ENCODE measurements at places on chromosomes 11 and 22.

GRCh38 chr11:70808686-70809375 lies 410.5 kb downstream of the CTTN start:
- no peak for DNase-seq
- H3K4me1 ChIP-seq = no peaks in the 10 kb centered on the region
- peaks cover 11% of the 10 kb centered on the region for H3K27me3 ChIP-seq
- no peaks in the 10 kb centered on the region for H3K36me3 ChIP-seq

DNA sequence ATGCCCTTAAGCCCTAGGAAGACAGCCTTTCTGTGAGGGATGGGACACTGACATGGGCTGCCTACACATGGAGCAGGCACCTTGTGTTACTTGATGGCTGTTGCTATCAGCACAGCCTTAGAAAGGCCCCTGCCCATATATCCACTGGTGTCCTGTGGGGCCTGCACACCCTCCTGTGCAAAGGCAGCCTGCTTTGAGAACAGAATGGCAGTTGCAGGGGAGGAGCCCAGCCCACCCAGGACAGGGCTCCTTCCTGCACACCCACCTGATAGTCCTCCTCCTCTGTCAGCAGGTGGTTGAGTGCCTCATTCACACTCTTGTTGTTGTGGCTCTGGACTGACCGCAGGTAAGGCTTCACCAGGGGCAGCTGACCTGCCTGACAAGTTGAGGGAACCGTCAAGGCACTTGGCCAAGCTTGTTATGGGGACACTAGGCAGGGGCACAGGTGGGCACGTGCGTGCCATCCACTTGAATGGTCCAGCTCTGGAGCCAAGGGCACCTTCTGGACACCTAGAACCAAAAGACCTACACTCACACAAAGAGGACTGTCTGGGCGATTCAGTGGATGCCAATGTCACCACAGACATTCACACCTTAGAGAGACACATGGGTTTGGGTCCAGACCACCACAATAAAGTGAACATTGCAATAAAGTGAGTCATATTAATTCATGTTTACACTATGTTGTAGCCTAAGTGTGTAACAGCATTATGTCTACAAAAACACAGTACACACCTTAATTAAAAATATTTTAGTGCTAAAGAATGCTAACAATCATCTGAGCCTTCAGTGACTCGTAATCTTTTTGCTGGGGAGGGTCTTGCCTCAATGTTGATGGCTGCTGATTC lies 9.4 kb upstream of the SLC25A1 start:
- H3K36me3 ChIP-seq = no peaks in the 10 kb centered on the region
- peaks cover 17% of the 10 kb centered on the region for H3K27me3 ChIP-seq
- DNase-seq = no peak

- H3K27me3 ChIP-seq = peaks cover 52% of the 10 kb centered on the region
- no peaks in the 10 kb centered on the region for H3K36me3 ChIP-seq
- no peak overlapping the region for H3K27ac ChIP-seq
- H3K4me1 ChIP-seq = no peaks in the 10 kb centered on the region
Observed at GRCh38 chr22:28574159-28574788, 105.4 kb downstream of the TTC28 start.

- peaks cover 68% of the 10 kb centered on the region for H3K27me3 ChIP-seq
- peaks cover 15% of the 10 kb centered on the region for H3K4me1 ChIP-seq
- DNase-seq = no peak
- no peaks in the 10 kb centered on the region for H3K36me3 ChIP-seq
Observed at GRCh38 chr11:88507771-88508417, 170.4 kb upstream of the CTSC start.

- no peak for DNase-seq
- peak overlapping the region; percentile 92 for H3K27ac ChIP-seq
- H3K36me3 ChIP-seq = peaks cover 4% of the 10 kb centered on the region
Observed at GRCh38 chr11:125512106-125512505, 16.0 kb upstream of the FEZ1 start.

DNA sequence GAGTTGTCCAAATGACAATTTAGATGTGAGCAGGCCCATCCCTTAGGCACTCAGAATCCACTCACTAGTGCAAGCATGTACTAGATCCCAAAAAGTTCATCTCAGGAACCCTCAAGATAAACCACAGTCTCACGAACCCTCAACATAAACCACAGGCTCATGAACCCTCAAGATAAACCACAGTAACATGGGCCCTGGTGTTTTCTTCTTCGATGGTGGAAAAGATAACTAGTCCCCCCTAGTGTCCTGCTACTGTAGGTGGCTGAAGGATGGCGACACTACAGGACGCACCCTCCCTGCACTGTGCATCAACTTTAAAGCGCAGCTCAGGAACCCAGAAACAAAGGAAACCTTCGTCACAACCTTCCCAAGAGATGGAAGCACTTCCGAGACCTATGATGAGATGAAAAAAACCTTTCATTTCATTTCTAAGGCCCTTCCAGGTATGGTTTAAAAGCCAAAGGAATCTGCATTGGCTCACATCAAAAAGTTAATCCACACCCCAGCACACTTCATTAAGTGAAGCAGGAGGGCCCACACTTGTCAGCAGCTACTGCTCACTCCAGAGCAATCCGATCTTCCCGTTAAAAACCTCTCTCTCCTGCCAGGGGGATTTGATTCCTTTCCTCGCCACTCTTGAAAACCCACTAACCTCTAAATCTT lies 2.4 kb downstream of the LARGE1 start:
- no peak overlapping the region for H3K27ac ChIP-seq
- peaks cover 59% of the 10 kb centered on the region for H3K27me3 ChIP-seq
- peaks cover 7% of the 10 kb centered on the region for H3K4me1 ChIP-seq

DNA sequence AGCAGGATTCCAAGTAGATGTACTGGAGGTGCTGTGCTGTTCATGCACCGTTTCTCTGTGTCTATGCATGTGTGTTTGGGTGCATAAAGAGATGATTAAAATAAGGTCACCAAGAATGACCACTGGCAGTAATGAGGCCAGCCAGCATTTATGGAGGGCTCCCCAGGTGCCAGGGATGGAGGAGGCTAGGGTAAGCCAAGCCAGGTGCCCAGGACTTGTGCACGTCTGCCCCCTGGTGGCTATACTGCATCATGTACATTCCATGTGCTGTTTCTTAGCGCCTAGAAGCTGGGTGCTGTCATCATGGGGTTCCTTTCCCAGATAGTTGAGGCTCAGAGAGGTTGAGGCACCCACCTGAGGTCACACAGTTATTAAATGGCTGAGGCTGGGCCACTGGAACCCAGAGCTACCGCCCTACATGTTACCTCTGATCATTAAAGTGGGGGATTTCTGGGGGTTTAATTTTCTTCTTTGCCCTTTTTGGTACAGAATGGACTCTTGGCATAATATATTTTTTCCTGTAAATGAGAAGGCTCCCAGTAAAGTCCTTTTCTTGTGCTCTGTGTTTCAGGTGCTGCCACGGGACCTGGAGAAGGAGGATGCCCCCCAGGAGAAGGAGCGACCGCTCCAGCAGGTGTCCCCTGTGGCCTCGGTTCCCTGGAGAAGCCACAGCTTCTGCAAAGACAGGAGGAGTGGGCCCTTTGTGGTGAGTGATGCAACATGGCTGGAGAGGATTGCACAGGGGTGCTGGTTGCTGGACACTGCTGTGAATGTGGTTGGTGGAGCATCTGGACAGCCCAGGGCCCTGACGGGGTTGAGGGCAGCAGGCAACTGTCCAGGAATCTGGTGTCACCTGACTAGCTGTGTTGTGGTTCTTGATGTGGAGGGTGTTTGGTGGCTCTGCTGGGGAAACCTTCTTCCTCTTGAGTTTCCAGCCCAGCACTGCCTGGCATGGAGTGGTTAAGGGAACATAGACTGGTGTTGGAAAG lies 96.4 kb downstream of the KIAA1671 start:
- H3K4me3 ChIP-seq = no peak overlapping the region
- H3K27ac ChIP-seq = no peak overlapping the region
- no peaks in the 10 kb centered on the region for H3K27me3 ChIP-seq
- DNase-seq = peak; percentile 49
- peaks cover 4% of the 10 kb centered on the region for H3K36me3 ChIP-seq

DNA sequence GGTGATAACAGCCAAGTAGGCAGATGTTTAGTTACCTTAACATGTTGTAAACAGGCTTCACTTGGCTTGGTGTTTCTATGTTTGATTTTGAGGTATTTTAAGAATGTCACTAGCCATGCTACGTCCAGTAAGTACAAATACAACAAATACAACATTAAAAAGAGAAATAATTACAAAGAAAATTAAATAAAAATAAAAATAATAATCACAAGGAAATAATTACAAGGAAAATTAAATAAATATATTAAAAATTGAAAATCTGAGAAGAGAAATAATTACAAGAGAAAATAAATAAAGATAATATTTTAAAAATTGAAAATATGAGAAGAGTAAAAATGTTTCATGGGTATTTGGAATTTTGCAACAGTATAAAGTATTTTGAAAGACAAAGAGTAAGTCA lies 103.9 kb downstream of the GUCY1A2 start:
- H3K36me3 ChIP-seq = no peaks in the 10 kb centered on the region
- H3K4me3 ChIP-seq = no peak overlapping the region
- no peaks in the 10 kb centered on the region for H3K4me1 ChIP-seq

DNA sequence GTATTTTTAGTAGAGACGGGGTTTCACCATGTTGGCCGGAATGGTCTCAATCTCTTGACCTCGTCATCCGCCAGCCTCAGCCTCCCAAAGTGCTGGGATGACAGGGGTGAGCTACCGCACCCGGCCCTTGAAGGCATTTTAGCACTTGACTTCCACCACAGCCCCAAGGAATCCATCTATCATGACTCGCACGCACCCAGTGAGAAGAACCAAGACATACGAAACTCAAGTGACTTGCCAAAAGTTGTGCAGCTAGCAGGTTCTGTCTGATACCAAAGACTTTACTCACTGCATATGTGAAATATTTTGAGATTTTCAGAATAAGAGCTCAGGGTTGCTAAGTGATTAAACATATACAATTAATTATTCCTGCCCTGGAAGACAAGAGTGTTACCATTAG lies 21.0 kb downstream of the FLI1 start:
- H3K4me1 ChIP-seq = peaks cover 91% of the 10 kb centered on the region
- H3K27me3 ChIP-seq = no peaks in the 10 kb centered on the region
- H3K27ac ChIP-seq = peak overlapping the region; percentile 75
- peak overlapping the region; percentile 36 for H3K4me3 ChIP-seq
- peaks cover 12% of the 10 kb centered on the region for H3K36me3 ChIP-seq

DNA sequence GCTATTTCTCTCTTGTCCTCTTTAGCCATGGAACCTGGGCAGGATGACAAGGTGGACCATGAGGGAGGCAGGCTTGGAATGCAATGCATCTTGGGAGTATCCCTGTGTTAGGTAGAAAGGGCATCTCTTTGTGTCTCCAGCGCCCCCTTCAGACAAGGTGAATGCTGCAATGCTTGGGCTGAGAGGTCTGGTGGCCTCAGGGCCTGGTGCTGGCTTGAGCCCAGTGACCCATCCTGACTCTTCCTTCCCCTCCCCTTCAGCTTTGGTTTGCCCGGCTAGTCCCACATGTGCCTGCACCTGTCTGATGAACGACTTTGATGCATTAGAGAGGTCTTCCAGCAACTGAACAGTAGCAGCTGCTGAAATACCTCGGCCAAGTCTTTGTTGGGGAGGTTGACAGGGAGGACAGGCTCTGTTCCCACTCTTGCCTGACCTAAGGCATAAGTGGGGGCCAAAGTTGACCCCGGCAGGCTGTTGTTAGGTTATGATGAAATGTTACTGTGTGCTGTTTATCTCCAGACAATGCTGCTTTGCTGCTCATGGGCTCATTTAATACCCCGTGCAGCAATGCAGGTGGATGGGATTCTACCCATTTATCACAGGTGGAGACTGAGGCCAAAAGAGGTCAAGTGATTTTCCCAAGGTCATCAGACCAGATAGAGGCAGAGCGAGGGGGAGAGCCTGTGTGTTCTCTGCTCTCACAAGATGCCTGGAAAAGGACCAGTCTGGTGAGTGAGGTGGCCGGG lies 22.5 kb downstream of the MYO18B start:
- peaks cover 35% of the 10 kb centered on the region for H3K27me3 ChIP-seq
- no peak for DNase-seq
- H3K36me3 ChIP-seq = peaks cover 1% of the 10 kb centered on the region
- no peak overlapping the region for H3K27ac ChIP-seq

All from central memory CD8-positive, alpha-beta T cell (primary cell).